Aorta (tissue), 5 donors: ENCODE measurements at places on chromosomes 1 and 21. TPM values are rescaled to one million over a fixed set of nuclear protein-coding genes. Genes with fewer than 3 reads are reported as not detected.

DNA sequence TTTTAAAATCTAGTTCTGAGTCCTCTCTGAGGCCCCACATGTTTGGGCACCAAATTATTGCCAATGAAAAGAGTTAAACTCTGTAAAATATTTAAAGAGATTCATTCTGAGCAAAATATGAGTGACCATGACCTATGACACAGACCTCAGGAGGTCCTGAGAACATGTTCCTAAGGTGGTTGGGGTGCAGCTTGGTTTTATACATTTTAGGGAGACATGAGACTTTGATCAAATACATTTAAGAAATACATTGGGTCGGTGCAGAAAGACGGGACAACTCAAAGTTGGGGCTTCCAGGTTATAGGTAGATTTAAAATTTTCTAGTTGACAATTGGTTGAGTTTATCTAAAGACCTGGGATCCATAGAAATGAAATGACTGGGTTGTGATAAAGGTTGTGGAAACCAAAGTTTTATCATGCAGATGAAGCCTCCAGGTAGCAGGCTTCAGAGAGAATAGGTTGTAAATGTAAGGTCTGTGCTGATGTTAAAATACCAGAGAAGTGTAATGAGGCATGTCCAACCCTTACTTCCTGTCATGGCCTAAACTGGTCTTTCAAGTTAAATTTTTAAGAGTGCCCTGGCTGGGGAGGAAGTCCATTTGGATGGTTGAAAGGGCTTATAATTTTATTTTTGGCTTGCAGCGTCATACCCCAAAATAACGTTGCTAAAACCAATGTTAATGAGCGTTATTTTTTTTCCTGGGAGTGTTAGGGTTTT, 274.9 kb downstream of the NUF2 start:
- DNase-seq: no peak
- no peak overlapping the region for H3K27ac ChIP-seq
- no peak overlapping the region for H3K4me3 ChIP-seq
- H3K36me3 ChIP-seq: no peaks in the 10 kb centered on the region
- H3K4me1 ChIP-seq: no peaks in the 10 kb centered on the region
- no peaks in the 10 kb centered on the region for H3K27me3 ChIP-seq

DNA sequence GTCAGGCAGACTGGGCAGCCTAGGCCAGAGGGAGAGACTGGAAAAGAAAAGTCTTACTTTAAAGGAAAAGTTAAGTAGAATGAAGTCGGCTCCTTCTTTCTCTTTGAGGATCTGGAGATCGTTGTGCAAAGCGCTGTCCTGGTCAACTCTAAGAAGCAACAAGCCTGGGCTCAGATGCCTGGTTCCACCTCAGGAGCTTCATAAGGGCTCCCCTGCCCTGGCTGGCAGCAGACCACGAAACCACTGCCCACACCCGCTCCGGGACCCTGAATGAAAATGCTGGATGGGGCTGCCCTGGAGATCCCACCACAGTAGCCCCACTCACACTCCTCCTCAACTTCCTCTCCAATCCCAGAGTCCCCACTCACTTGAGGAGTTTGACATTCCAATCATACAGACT, 6.4 kb downstream of the UBE2Q1 start:
- H3K4me3 ChIP-seq: no peak overlapping the region
- H3K4me1 ChIP-seq: peaks cover 2% of the 10 kb centered on the region
- H3K27ac ChIP-seq: no peak overlapping the region
- peaks cover 9% of the 10 kb centered on the region for H3K36me3 ChIP-seq
- H3K27me3 ChIP-seq: no peaks in the 10 kb centered on the region
- DNase-seq: no peak

DNA sequence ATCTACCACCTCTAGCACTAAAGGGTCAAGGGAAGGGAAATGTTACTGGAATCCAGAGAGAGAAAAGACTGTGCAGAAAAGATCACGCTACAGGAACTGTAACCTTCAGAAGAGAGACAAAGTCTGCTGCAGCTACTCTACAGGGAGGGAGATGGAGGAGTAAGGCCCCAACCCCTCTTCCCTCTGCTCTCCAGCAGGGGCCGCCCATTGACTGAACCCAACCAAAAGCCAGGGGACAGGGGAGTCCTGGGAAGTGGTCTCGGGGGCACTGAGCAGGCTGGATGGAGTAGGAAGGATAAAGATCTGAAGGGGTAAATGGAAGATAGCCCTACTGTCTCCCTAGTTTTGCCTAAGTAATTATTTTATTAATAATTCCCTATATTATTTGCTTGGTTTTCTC, 72.8 kb upstream of the NR5A2 start:
- H3K4me1 ChIP-seq: no peaks in the 10 kb centered on the region
- H3K4me3 ChIP-seq: no peak overlapping the region
- no peak overlapping the region for H3K27ac ChIP-seq
- H3K27me3 ChIP-seq: no peaks in the 10 kb centered on the region
- DNase-seq: no peak

- H3K4me3 ChIP-seq: no peak overlapping the region
- no peak overlapping the region for H3K27ac ChIP-seq
Observed at GRCh38 chr1:10829965-10830515, 33.6 kb upstream of the CASZ1 start.

DNA sequence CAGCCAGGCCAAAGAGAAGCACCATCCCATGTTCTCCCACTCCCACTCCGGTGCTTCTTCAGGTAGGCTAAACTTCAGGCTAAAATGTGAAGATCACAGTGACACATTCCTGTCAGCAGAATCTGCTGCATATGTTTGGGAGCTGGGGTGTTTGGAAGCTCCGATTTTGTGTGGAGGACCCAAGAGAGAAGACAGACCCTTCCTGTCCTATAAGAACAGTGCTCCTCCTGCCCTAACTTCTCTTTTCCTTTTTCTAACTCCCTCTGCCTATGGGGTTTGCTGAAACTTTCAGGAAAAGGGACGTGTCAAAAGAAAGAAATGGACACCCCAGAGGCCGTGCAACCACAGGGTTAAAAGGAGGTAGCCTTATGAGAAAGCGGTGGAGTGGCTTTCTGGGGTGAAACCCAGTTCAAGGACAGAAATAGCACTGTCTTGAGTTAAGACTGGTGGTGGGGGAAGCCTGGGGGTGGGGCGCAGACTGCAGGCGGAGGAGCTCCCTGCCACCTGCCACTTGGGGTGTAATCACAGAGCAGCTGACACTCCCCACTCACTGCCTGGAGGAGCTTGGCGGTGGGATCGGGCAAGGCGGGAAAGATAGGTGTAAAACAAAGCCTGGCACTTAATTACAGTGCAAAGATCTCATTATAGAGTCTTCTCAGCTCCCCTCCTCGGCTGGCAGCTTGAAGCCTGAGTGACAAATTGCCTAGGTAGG, 645 bp upstream of the TLR5 start:
- peak overlapping the region; percentile 21 for H3K4me3 ChIP-seq
- H3K4me1 ChIP-seq: no peaks in the 10 kb centered on the region
- H3K27ac ChIP-seq: no peak overlapping the region
- no peaks in the 10 kb centered on the region for H3K27me3 ChIP-seq
- no peaks in the 10 kb centered on the region for H3K36me3 ChIP-seq
- DNase-seq: peak; percentile 57

- H3K4me3 ChIP-seq: no peak overlapping the region
- no peaks in the 10 kb centered on the region for H3K36me3 ChIP-seq
- no peak overlapping the region for H3K27ac ChIP-seq
- H3K27me3 ChIP-seq: no peaks in the 10 kb centered on the region
- no peaks in the 10 kb centered on the region for H3K4me1 ChIP-seq
Observed at GRCh38 chr1:70856201-70856600, 191.4 kb downstream of the PTGER3 start.

GRCh38 chr1:185512442-185512841, 195.4 kb upstream of the IVNS1ABP start:
- no peak overlapping the region for H3K4me3 ChIP-seq
- no peak overlapping the region for H3K27ac ChIP-seq

DNA sequence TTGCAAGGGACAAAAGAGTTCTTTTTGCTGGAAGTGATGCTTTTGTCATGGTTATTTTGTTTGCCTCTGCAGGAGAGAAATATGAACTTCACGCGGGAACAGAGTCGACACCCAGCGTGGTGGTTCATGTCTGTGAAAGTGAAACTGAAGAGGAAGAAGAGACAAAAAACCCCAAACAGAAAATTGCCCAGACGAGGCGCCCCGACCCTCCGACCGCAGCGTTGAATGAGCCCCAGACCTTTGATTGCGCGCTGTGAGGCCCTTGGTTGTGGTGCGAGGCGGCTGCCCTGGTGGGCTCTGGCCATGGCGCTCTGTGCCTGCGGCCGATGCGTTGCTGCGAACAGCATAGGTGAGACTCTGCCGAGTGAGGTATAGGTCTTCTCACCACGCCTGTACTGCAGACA, 20.9 kb upstream of the NCMAP start:
- no peaks in the 10 kb centered on the region for H3K4me1 ChIP-seq
- no peaks in the 10 kb centered on the region for H3K36me3 ChIP-seq
- DNase-seq: no peak
- H3K27me3 ChIP-seq: no peaks in the 10 kb centered on the region
- no peak overlapping the region for H3K4me3 ChIP-seq

GRCh38 chr1:56056438-56057287, 522.7 kb downstream of the PLPP3 start:
- peaks cover 1% of the 10 kb centered on the region for H3K36me3 ChIP-seq
- no peaks in the 10 kb centered on the region for H3K27me3 ChIP-seq
- no peak for DNase-seq
- no peak overlapping the region for H3K4me3 ChIP-seq
- H3K27ac ChIP-seq: no peak overlapping the region

GRCh38 chr1:31843506-31843905, 27.7 kb upstream of the SPOCD1 start:
- no peak overlapping the region for H3K4me3 ChIP-seq
- no peaks in the 10 kb centered on the region for H3K36me3 ChIP-seq
- no peak overlapping the region for H3K27ac ChIP-seq
- no peaks in the 10 kb centered on the region for H3K27me3 ChIP-seq

DNA sequence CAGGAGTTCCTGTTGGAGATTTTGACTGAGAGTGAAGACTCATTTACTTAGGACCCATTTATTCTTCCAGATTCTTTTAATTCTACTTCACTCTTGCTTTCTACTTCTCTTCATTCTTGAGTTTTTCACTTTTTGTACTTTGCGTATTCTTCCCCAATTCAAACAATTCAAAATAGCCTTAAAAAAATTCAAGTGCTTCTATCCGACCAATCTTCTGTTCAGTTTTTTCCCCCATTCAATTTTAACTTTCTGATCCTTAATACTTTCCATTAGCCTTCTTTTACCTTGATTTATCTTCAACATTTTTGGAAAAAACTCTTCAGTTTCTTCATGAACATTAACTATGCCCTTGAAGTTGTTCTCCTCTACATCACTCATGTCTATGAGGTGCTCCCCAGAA, 21.1 kb downstream of the ZFYVE9 start:
- H3K4me1 ChIP-seq: no peaks in the 10 kb centered on the region
- no peak overlapping the region for H3K27ac ChIP-seq
- no peaks in the 10 kb centered on the region for H3K27me3 ChIP-seq
- H3K4me3 ChIP-seq: no peak overlapping the region

DNA sequence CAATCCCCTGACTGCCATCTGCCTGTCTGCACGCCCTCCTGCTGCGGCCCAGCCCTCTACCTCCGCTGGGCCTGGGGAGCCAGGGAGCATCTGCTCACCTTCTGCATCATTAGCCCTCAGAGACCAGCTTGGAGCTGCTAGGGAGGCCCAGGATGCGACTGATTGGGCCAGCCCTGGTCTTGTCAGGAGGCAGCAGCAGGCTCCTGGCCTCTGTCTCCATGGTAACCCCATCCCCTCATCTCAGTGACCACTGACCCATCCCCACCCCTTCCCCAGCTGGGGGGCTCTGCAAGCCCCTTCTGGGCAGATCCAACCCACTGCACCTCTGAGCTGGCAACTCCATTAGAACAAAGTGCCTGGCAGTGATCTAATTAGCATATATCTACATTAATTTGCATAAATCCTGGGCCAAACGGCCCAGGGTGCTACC, 37.7 kb downstream of the NKAIN1 start:
- H3K27me3 ChIP-seq: no peaks in the 10 kb centered on the region
- no peak overlapping the region for H3K4me3 ChIP-seq
- H3K36me3 ChIP-seq: no peaks in the 10 kb centered on the region

DNA sequence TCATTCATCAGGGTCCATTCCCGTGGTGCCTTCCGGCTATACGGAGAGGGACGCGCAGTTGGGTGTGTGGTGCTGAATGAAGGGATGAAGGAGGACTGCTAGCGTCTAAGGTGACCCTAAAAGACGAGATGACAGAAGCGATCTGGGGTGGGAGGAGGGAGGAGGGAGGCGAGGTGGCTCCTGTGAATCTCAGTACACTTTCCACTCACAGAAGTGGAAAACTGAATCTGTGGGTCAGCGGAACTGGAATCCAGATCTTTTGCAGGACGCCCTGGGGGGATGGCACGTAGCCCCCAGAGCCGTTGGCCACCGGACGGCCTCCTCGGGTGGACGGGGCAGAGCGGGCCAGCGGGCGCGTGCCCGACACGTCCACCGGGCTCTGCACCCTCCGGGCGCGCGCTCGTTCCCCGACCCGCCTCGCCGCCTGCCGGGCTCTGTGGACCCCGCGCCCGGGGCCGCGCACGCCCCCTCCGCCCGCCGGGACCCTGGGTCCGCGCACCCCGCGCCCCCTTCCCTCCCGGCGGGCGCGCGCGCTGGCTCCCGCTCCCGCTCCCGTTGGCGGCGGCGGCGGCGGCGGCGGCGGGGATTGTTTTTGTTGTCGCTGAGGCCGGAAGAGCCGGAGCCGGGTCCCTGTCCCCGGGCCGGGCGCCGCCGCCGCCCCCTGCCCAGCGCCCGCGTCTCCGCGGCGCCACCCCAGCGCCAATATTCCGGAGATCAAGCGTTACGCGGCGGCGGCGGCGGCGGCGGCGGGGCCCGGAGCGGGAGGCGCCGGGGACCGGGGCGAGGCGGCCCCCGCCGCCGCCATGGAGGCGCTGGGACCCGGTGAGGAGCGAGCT, at the start of gene AGO4:
TSS of gene AGO4 (plus strand) at position 403 of the 836 bp plus-strand sequence. CDS start at position 804, 401 bp downstream.
- no peaks in the 10 kb centered on the region for H3K27me3 ChIP-seq
- no peaks in the 10 kb centered on the region for H3K4me1 ChIP-seq
- no peaks in the 10 kb centered on the region for H3K36me3 ChIP-seq

DNA sequence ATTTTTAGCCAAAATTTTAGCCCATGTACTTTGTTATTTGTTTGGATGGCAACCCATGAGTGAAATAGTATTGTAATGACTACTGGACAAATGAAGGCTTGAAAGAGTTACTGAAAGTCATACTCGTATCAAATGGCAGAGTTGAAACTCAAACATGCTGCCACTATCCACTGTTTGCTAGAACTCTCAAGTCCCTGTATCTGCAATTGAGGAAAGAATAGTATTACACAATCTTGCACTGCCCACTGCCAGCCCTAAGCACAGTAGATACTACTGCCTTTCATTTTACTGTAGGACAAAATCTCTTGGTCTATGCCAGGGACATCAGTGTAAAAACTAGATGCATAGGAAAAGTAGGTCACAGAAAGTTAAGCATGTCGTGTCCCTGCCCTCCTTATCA, 581.1 kb upstream of the PLXNA2 start:
- no peak for DNase-seq
- no peak overlapping the region for H3K4me3 ChIP-seq

The LYPLAL1 gene
- total RNA-seq: 35.1 TPM

The CD164L2 gene
- not detected for total RNA-seq

The TMEM61 gene
- total RNA-seq: 1.3 TPM

The PTGFR gene
- total RNA-seq: 3.9 TPM

The FAM72A gene
- 3.3 TPM for total RNA-seq
